Smooth muscle cell of bladder (primary cell): ENCODE measurements at places on chromosomes 4 and X. TPM values are rescaled to one million over a fixed set of nuclear protein-coding genes. Genes with fewer than 3 reads are reported as not detected.

The TRAM1L1 gene
- total RNA-seq: 0.43 and 0.92 TPM in 2 replicates

The ADH7 gene
- not detected in 2 replicates for total RNA-seq

The MAGEA11 gene
- total RNA-seq: under 0.01 and 0.09 TPM in 2 replicates

The MTNR1A gene
- not detected in 2 replicates for total RNA-seq

The AMBN gene
- total RNA-seq: not detected in 2 replicates

The C4orf46 gene
- total RNA-seq: 5.5 TPM in 2 replicates

The SUPT20HL1 gene
- 0.14 and 0.28 TPM in 2 replicates for total RNA-seq

The TNIP3 gene
- under 0.01 and 0.28 TPM in 2 replicates for total RNA-seq
